ENCODE measurements at places on chromosomes 2 and 18. TPM values are rescaled to one million over a fixed set of nuclear protein-coding genes. Genes with fewer than 3 reads are reported as not detected.

DNA sequence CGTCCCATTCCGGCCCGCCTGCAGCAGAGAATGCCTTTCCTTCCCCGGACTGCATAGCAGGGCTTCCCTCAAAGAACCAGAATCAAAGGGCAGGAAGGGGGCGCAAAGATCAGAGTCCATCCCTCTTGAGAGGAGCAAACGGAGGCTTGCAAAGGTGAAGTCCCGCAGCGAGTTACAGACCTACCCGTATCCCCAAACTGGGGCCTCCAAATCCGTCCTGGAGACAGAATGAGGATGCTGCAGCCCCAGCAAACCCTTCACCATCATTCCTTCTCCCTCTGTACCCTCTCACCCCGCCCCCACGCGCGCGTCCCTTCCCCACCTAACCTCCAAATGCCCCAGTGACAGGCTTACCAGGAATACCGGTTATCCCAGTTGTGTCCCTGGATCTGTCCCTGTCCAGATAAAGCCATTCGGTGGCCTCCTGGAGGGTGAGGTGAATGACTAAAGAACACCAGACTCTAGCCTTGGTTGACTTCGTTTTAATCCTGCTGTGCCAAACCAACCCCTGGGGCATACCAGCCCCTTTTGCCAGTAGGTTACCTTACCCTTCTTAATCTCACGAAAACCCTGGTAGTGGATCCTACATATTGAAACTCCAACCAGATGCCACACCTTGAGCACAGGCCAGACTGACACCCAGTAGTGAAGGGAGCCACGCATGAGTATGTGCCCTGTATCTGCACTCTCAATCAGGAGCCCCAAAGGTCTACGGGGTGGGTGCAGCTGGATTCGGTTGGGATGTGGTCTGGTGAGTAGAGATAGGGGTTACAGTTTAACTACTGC lies 961 bp upstream of the SLC40A1 start:
- H3K27me3 ChIP-seq: no peaks in the 10 kb centered on the region
- H3K36me3 ChIP-seq: no peaks in the 10 kb centered on the region
- 0 out of 2 replicates have a peak, but pooled peaks cover 9% of the 10 kb centered on the region for H3K4me1 ChIP-seq
- peak; percentile 24 for DNase-seq
- H3K4me3 ChIP-seq: peak overlapping the region; percentile 71
- no peak overlapping the region for H3K27ac ChIP-seq

Gene HOXD10
- not detected for total RNA-seq

- DNase-seq: no peak
- no peaks in the 10 kb centered on the region for H3K36me3 ChIP-seq
- H3K27ac ChIP-seq: no peak overlapping the region
- H3K27me3 ChIP-seq: no peaks in the 10 kb centered on the region
- no peak overlapping the region for H3K4me3 ChIP-seq
Measured at GRCh38 chr2:224444021-224444420, 42.1 kb upstream of the FAM124B start.

- H3K27me3 ChIP-seq: no peaks in the 10 kb centered on the region
- H3K36me3 ChIP-seq: no peaks in the 10 kb centered on the region
- no peak overlapping the region for H3K4me3 ChIP-seq
- no peaks in the 10 kb centered on the region for H3K4me1 ChIP-seq
Measured at GRCh38 chr2:28178946-28179345, 213.7 kb upstream of the FOSL2 start.

Gene TDRD15
- not detected for total RNA-seq

DNA sequence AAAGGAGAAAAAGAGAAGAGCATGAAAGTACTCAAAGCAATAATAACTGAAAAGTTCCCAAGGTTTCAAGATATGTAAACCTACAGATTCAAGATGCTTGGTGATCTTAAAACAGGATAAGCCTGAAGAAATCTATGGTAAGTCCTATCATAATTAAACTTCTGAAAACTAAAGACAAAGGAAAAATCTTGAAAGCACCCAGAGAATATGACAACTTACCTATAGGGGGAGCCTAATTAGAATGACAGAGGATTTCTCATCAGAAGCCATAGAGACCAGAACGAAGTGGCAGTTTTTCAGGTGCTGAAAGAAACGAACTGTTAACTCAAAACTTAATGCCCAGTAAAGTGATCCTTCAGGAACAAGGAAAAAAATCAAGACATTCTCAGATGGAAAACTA lies 59.7 kb downstream of the XDH start:
- DNase-seq: peak; percentile 46
- H3K27me3 ChIP-seq: no peaks in the 10 kb centered on the region
- no peaks in the 10 kb centered on the region for H3K36me3 ChIP-seq

DNA sequence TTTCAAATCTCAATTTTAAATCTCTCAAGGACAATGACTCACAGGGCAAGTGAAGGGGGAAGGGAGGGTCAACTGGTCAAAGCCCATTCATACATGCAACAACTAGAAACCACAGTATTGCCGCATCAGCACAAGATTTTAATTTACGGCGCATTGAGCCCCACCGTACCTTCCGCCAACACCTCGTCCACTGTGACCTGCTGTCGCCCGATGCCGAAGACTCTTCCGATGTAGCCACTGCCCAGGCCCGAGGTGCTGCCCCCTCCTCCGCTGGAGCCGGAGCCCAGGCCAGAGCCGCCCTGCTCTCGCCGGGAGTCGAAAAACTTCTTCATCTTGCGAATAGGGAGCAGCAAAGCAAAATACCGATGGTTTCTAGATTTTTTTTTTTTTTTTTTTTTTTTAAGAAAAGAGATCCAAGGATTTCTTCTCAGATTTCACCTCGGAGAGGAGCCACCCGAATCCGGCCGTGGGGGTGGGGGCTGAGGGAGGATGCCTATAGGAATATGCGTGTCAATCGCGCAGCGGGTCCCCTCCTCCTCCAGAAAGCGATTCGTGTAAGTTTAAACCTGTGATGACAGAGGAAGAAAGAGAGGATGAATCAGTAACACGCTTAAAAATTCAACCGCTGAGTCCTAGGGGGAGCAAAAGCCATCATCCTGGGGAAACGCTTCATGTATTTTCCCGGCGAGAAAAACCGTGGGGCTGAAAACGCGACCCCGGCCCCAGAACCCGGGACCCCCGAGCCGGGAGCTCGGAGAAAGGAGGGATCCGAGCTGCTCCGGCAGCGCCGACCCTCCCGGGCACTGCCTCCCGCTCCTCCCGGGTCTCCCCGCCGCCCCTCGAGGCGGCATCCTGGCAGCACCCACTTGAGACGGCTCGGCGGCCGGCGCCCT lies 584 bp downstream of the AAK1 start:
- H3K4me3 ChIP-seq: peak overlapping the region; percentile 89
- H3K27ac ChIP-seq: peak overlapping the region; percentile 94
- peak; percentile 74 for DNase-seq
- peaks cover 3% of the 10 kb centered on the region for H3K36me3 ChIP-seq
- no peaks in the 10 kb centered on the region for H3K27me3 ChIP-seq

DNA sequence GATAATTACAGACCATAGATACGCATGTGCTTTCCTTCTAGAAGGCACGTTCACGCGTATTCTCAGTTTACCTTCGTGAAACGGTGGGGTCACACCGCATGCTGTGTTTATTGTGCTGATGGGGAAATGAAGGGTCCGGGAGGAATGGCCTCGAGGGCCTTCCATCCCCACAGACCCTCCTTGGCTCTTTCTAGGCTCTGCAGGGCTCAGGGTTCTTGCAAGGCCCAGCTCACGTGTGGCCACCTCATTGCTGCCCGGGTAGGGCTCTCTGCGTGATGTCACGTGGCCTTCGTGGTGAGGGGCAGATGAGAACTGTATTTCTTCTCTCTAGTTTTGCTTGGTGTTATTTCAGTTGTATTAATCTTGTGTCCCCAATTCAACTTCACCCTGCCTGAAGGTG lies 133.5 kb upstream of the ALKAL2 start:
- H3K36me3 ChIP-seq: no peaks in the 10 kb centered on the region
- no peak overlapping the region for H3K4me3 ChIP-seq
- peaks cover 22% of the 10 kb centered on the region for H3K4me1 ChIP-seq
- no peak overlapping the region for H3K27ac ChIP-seq
- peaks cover 12% of the 10 kb centered on the region for H3K27me3 ChIP-seq

- H3K36me3 ChIP-seq: no peaks in the 10 kb centered on the region
- DNase-seq: no peak
- H3K27ac ChIP-seq: no peak overlapping the region
- H3K27me3 ChIP-seq: no peaks in the 10 kb centered on the region
Measured at GRCh38 chr2:69164061-69164778, 151.2 kb downstream of the ANTXR1 start.

GRCh38 chr18:10065296-10065695 lies 151.5 kb downstream of the VAPA start:
- no peak overlapping the region for H3K4me3 ChIP-seq
- no peaks in the 10 kb centered on the region for H3K36me3 ChIP-seq
- no peak for DNase-seq
- no peak overlapping the region for H3K27ac ChIP-seq

DNA sequence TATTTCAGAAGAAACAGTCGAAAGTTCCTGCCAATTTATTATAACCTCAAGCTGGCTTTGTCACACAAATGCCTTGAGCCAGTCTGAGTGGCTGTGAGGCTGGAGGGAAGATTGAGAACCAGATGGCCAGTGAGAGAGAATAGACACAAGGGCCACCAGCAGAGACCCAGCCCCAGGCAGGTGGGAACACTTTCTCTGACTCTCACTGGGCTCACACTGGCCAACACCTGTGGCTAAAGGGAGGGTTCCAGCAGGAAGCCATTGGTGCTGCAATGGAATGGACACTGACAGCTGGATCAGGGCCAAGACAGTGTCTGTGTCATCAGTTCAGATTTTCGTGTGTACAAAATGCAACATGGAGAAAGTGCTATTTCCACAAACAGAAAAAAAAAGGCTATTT lies 29.9 kb downstream of the LOXHD1 start:
- H3K27me3 ChIP-seq: no peaks in the 10 kb centered on the region
- H3K4me1 ChIP-seq: no peaks in the 10 kb centered on the region
- DNase-seq: no peak
- no peak overlapping the region for H3K4me3 ChIP-seq
- no peaks in the 10 kb centered on the region for H3K36me3 ChIP-seq
- H3K27ac ChIP-seq: no peak overlapping the region

GRCh38 chr2:950080-950966 lies at the start of gene SNTG2:
SNTG2 (plus strand) TSS chr2:950849; CDS start chr2:950997, 148 bp downstream.
- no peaks in the 10 kb centered on the region for H3K36me3 ChIP-seq
- H3K4me1 ChIP-seq: peaks cover 3% of the 10 kb centered on the region

Data from PC-3 (cell line).